ENCODE measurements at places on chromosomes 4 and X. TPM values are rescaled to one million over a fixed set of nuclear protein-coding genes. Genes with fewer than 3 reads are reported as not detected.

DNA sequence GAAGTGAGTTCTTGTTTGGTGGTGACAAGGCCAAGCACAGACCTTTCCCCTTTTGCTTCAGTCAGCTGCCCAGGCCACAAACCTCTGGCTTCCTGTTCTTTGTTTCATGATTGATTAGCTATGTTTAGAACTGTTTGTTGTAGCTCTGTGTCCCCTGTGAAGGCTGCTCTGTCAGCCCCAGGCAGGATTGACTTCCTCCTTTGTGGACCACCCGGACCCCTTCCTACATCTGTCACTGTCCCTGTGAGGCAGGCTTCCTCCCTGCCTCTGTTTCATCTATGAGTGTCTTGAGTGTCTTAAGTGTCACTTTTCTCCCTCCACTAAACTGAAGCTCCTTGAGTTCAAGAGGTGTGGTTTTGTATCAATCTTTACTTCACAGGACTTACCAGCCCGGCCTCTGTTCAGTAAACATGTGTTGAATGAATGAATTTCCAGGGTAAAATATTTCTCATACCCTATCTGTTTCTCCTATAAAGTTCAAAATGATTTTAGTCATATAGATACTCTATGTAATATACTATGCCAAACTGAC lies 83.5 kb downstream of the ZNF674 start:
- no peak for DNase-seq

GRCh38 chr4:183352546-183352945 lies 30.3 kb upstream of the CLDN24 start:
- DNase-seq = no peak

Gene UPF3B
- total RNA-seq = 5.0 TPM

Gene AKAP17A
- 67.2 TPM for total RNA-seq

Gene CABS1
- not detected for total RNA-seq

All from lower leg skin (tissue), 4 donors.